Right atrium auricular region (tissue), 2 donors: ENCODE measurements at places on chromosomes 6 and 20.
A peak's percentile ranks its signal among the peaks of the same experiment; 100 is the strongest.

DNA sequence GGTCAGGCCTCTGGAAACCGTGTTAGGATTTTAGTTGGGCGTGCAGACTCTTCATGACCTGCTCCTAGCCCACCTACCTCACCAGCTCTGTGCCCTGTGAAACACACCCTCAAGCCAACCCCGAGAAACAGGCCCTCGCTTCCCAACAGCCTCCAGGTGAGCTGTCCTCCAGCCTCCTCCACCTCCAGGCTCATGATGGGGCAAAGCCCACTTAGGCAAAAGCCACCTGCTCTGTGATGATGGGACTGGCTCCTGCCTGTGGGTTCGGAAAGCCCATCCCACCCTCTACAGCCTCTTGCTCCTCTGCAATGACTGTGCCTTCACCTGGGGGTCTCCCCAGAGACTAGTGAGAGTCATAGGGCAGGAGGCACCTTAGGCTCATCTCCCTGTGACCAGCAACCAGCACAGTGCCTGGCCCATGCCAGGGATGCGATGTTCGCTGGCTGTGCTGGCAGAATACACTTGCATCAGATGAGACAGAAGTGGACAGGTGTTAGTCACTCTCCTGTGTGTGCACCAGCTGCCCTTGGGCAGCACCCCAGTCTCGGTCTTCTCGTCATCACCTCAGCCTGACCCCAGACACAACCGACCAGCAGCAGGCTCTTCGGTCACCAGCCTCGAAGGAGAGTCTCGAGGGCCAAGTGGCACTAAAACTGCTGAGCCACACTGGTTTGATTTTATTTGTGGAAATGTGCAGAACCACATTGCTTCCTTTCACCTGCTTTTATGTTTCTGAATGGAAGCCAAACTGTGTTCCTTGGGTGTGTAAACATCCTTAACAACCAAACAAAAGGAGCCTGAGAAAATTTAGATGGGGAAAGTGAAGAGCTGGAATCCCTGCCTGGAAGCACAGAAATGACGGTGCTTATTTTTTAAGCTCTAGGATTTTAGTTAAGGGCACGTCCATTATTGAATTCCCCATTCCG, 10.7 kb downstream of the PXDC1 start:
- DNase-seq = no peak

- DNase-seq = no peak
These were observed 247.4 kb downstream of the CD109 start for GRCh38 chr6:73943411-73943810.

- no peak for DNase-seq
These were observed 336.9 kb downstream of the CD83 start for GRCh38 chr6:14454473-14454775.

- DNase-seq = peak; percentile 16
These were observed 206.6 kb downstream of the DLL1 start for GRCh38 chr6:170084166-170084730.

DNA sequence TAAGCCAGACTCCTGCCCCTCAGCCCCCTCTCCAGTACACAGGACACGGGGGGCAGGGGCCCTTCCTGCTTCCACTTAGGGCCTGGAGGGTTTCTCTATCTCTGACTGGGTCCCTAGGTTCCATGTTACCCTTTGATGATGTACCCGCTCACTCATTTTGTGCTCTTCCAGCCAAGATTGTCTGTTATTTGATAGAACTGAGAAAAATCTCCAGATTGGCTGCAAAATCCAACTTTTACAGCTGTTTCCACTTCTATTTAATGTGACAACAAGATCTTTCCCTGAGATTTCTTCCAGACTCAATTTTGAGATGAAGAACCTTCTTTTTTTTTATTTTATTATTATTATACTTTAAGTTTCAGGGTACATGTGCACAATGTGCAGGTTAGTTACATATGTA, 85.7 kb downstream of the TMEM170B start:
- no peak for DNase-seq

- DNase-seq = peak; percentile 75
These were observed 80.2 kb downstream of the CARMIL1 start for GRCh38 chr6:25359191-25359861.

GRCh38 chr6:80527552-80528052, 421.1 kb downstream of the BCKDHB start:
- DNase-seq = no peak

DNA sequence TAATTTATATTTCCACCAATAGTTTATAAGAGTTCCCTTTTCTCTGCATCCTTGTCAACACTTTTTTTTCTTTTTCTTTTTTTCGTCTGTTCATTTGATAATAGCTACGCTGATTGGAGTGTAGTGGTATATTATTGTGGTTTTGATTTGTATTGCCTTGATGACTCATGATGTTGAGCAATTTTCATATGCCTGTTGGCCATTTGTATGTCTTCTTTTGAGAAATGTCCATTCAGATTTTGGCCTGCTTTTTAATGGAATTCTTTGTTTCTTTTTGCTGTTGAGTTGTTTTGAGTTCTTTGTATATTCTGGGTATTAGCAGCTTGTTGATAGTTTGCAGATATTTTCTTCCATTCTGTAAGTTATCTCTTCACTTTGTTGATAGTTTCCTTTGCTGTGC, 773.4 kb downstream of the KIF16B start:
- no peak for DNase-seq

GRCh38 chr6:9455864-9456658, 958.8 kb downstream of the TFAP2A start:
- DNase-seq = no peak

DNA sequence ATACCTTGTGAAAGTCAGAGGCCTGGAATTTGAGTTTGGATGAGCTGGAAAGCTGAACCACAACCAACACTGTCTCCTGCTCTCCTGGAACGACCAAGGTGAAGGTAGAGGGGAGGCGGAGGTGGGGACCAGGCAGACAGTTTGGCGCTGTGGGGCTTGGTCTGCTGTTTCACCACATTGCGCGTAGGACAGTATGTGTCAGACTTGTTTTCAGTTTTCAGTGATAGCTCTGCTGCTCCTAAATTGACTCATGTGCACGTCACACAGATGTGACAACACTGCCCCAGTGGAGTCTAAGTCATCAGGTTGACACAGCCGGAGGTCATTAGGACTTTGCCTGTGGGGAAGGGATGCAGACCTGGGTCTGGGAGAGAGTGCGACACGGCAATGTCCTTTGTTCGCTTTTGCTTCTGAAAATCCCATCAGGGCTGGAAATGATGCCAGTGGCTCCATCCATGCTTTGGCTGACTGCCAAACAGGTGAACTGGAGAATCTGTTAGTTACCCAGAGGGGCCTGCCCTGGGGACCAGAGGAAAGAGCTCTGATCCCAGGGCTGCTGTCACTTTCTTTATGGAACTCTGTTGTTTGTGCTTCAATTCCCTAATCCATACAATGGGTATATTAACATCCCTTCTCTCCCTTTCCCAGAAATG, 255.5 kb downstream of the CDC5L start:
- DNase-seq = no peak
